Liver (tissue), 10 donors: ENCODE measurements at places on chromosomes 2 and 18. TPM values are rescaled to one million over a fixed set of nuclear protein-coding genes. Genes with fewer than 3 reads are reported as not detected.

- DNase-seq, result no peak
Measured at GRCh38 chr2:17517481-17518211, 594 bp downstream of the RAD51AP2 start.

ERFE gene
- not detected for polyA plus RNA-seq

GRCh38 chr2:216583147-216583546, 50.1 kb upstream of the IGFBP2 start:
- no peak for DNase-seq

- DNase-seq, result no peak
Measured at GRCh38 chr18:3878401-3878800, 428.4 kb downstream of the TGIF1 start.

GRCh38 chr2:33903215-33903614, 304.1 kb upstream of the FAM98A start:
- no peak for DNase-seq

DNA sequence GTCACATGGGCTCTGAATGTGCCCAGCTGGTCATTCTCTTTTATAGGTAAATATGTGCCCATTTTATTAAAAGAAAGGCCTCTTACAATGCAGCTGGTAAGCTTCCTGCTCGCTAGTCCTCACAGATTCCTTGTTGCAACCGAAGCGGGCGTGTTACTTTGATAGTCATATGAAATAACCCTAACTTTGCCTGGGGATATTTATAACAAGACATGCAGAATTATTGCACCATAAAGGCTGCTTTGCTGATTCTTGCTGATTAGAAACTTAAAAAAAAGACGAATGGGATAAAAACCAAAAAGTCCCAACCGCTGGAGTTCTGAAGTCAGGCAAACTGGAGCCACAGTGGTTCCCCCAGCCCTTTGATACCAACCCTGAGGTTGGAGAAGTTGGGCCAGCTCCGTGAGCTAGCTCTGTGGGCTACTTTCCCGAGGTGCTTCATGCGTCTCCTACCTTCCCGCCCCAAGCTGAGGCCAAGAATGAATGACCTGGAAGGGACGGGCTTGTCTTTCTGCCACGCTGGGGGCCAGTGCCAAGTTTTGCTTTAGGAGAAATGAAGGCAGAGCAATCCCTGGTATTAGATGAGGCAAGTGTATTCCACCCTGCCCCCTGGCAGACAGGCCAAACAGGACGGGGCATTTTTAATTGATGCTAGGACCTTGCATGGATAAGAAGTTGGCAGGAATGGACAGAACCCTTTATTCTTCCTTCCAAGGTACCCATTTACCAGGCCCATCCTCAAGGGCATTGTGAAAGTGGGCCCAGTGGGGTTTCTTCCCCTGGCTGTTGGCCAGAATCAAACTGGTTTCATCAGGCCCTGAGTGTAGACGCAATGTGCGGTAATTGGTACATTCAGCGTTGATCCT, 140.4 kb downstream of the KCTD1 start:
- DNase-seq, result no peak

DNA sequence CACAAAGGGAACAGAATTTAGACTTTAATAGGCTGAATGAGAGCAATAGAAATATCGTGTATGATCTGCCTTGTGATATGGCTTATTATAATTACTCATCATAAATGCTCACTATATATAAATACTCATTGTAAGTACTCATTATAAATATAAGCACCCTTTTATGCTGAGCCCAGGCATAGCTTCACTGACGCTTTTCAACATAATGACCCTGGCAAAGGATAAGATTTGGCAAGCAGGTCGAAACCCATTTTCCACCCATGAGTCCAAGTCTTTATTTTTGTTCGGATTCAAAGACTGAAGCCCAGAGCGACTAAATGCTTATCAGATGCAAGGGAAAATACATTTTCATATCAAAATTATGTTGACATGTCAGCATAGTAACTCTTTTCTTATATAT, 500.4 kb downstream of the SLC4A3 start:
- DNase-seq, result no peak

- DNase-seq, result no peak
Measured at GRCh38 chr2:222943820-222944219, 83.0 kb downstream of the ACSL3 start.

DNA sequence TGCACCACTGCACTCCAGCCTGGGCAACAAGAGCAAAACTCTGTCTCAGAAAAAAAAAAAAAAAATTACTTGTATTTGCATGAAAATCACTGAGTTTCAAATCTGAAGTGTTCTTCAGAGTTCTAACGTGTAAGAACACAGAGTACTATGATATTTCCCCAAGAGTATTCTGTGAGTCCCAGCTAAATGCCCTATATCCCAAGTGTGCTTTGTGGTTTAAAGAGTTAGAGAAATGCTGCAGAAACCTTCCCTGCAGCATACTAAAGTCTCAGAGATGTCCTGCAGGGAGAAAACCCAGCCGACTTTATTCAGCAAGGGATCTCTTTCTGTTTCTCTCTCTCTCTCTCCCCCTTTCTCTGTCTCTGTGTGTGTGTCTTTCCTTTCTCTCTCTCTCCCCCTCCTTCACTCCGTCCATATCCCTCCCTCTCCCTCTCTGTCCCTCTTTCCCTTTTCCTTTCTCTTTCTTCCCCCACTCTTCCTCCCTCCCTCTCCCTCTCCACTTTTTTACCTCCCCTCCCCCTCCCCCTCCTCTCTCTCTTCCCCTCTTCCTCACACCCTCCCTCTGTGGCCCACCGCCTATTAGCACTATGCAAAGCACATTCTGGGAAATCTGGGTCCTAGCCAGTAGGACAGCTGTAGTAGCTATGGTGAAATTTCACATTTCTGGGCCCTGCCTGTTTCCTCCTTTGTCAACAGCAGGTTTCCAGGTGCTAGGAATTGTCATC, 54.2 kb downstream of the ACTR2 start:
- DNase-seq, result no peak

- no peak for DNase-seq
Measured at GRCh38 chr2:183037553-183038340, 510 bp downstream of the NCKAP1 start.

NOSTRIN gene
- 11.5 TPM for polyA plus RNA-seq

CYP27C1 gene
- 0.14 TPM for polyA plus RNA-seq

DNA sequence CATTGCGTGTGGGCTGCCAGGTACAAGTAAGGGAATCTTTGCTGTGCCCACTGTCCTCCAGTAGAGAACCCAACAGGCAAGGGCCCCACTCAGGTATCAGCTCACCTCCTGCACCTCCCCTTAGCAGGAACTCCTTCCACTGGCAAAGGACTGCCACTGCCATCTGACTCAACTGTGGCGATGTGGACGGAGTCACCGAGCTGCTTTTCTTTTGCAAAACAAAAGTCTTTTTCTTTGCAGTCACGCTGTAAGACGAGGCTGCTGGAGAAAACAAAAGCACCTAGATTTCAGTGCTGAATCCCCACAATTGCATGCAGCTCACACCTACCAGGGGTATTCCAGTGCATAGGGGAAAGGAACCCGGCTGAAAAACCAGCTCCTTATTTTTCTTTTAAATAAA, 7.9 kb downstream of the MTERF4 start:
- no peak for DNase-seq

GRCh38 chr18:410047-410455, 90.5 kb downstream of the COLEC12 start:
- DNase-seq, result no peak

GRCh38 chr2:237714690-237715458, 83.7 kb upstream of the RBM44 start:
- DNase-seq, result no peak

- no peak for DNase-seq
Measured at GRCh38 chr2:39642051-39642718, 23.5 kb upstream of the TMEM178A start.

GRCh38 chr2:55430211-55430975, 10.7 kb upstream of the CCDC88A start:
- no peak for DNase-seq

GRCh38 chr2:124953921-124954320, 928.8 kb downstream of the CNTNAP5 start:
- no peak for DNase-seq

KIF3C gene
- 0.26 TPM for polyA plus RNA-seq

DNA sequence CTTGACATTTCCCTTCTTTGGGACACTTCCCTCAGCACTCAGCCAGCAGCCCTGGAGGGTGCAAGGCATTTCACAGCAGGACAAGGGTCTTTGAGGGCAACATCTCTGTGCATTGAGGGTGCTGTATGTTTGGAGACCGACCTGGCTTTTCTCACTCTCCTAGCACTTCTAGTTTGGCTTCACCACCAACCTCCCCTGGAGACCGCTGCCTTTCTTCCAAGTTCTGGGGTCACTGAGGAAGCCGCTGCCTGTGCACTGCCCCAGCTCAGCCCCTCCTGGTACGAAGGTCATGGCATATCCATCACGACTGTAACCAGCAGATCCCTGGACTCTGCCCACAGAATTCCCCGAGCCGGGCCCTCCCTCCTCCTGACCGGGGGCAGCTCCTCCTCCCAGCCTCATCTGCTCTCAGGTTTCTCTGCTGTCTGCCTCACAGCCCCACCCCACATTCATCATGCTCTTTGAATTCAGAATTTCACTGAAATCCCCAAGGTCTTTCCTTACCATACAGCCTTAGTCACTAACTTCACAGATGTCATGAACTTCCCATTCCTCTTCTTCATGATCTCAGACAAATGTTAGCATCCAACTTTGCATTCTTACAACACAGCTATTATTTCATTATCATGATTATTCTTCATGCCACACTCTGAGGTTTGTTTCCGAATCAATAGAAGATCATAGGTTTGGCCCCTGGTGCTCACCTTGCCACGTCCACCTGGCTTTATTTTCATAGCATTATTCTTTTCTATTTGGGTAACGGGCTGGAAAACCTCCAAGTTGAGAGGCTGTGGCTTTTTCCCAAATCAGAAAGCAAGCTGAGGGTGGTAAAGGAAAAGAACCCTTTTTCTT, 113.0 kb upstream of the COPS8 start:
- peak; percentile 66 for DNase-seq

REG3A gene
- polyA plus RNA-seq, result 0.15 TPM

GRCh38 chr2:5064687-5065086, 627.5 kb upstream of the SOX11 start:
- no peak for DNase-seq

DNA sequence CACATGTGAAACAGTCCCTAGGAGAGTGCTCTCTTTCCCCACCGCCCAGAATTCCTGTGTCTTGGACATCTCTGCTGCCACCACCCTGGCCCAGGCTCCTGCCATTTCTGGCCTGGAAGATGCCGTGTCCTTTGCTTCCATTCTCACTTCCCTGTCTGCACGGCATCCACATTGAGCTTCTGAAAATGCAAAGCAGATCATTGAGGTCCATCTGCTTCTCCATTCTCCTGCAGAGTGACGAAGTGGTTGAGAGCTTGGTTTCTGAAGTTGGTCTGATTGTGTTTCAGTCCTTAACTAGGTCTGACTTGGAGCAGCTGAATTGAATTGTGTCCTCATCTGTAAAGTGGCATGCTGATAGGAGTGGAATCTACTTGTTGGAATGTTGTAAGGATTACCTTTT, 98.7 kb upstream of the MGAT5 start:
- DNase-seq, result no peak

DNA sequence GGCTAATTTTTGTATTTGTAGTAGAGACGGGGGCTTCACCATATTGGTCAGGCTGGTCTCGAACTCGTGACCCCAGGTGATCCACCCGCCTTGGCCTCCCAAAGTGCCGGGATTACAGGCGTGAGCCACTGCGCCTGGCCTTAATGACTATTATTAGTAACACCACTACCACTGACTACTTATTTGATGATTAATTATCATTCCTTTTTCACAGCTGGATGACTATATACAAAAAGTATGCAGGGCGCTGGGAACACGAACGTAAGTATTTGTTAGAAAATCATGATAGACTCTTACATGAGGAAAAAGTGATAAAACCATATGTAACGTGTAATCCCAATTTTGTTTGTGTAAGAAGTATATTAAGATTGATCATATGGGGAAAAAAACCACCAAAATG, 21.6 kb downstream of the DARS1 start:
- no peak for DNase-seq

- no peak for DNase-seq
Measured at GRCh38 chr2:240662681-240663080, 20.0 kb downstream of the AQP12B start.

DNA sequence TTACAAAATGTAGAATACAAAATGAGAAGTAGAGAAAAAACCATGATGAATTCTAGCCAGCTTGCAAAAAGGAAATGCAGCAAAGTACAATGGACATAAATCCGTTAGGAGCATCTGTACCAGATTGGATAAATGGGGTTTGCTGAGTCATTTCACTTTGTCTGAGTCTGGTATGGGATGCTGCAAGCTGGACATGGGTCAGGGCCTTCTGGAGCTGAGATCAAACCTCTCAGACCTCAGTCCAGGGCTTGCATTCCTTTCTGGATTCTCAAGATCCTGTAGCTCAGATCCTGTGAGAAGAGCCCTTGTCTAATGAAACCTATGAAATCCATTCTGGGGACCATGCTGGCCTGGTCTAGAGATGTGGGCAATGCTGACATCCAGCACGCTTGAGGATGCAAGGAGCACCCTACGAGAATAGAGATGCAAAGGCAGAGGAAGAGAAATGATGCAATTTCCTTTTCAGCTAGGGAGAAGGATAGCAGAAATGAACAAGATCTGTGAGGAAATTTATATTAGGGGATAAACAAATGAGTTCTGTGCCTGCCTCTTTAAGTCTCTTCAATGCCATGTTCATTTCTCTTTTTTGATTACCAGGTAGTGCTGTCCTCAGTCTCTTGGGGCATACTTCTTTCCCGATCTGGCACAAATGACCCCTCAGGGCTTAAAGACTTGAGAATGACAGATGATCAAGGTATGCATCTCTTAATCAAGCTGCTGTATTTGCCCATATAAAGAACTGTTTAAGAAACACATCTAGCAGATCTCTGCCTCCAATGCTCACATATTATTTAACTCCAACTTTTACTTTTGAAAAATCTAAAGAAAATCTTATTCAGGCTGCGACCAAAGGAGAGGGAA, 230.4 kb downstream of the MEIS1 start:
- no peak for DNase-seq

GRCh38 chr2:74387346-74387745, 7.2 kb upstream of the DCTN1 start:
- DNase-seq, result no peak

TEX44 gene
- polyA plus RNA-seq, result not detected

DNA sequence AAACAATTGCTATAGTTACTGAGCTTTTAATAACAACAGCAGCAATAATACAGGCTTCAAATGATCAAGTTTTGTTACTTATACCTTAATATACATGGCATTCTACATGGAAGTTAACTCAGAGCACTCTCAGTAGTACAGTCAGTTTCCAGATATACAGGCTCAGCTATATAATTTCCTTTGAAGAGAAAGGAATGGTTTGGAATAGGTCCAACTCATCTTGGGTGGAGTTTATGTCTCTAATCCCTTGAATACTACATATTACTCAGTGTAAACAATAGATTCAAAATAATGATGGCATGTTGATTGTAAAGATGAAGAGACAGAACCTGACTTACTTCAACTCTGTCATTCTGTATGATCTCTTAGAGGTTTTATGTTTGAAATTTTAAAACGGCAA, 174.9 kb downstream of the EPHA4 start:
- DNase-seq, result no peak

GRCh38 chr2:37767959-37768925, 96.8 kb upstream of the CDC42EP3 start:
- no peak for DNase-seq

- no peak for DNase-seq
Measured at GRCh38 chr2:20488782-20489181, 41.9 kb downstream of the RHOB start.

OSR1 gene
- polyA plus RNA-seq, result not detected

- no peak for DNase-seq
Measured at GRCh38 chr2:74555610-74556103, 1.1 kb downstream of the DOK1 start.

MALL gene
- polyA plus RNA-seq, result 1.6 TPM

EVX2 gene
- polyA plus RNA-seq, result not detected
